NB4 (cell line): ENCODE measurements at places on chromosomes 2 and 18.

- peak; percentile 57 for DNase-seq
Measured at GRCh38 chr18:10453806-10454680, at the start of gene APCDD1. TSS of gene APCDD1 (plus strand) at chr18:10454635. CDS start at chr18:10454982, 347 bp downstream.

DNA sequence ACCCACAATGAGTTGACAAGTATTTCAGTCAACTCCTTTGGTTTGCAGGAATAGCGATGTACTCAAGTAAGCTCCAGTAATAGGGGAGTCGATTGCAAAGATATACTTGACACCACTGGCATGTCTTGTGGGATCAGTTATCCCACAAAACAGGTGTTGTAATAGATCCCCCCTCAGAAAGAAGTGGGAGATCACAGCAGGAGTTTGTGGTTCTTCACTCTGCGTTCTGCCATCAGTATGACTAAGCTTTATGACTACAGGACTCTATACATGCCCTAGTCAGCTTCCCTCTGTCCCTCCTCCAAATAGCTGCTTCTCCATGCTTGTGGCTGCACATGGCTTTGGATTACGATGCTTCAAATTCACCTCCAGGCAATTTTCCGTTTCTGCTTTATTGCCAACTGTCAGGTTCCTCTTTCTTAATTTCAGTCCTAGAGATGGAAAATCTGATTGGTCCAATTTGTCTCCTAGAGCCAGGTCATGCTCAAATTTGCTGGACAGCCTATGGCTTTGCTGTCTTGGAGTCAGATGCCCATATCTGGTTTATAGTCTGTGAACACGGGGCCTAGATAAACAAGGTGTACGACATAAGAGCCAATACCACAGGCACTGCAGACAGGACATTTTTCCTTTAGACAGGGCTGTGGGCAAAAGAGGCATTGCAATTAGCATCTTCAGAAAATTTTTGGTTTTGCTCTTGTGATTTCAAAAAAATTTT is 221.7 kb downstream of the PAX3 start:
- DNase-seq: peak; percentile 95

GRCh38 chr2:202950592-202950991 is 38.5 kb downstream of the CARF start:
- peak; percentile 64 for DNase-seq

- no peak for DNase-seq
Measured at GRCh38 chr2:208361077-208361441, 45.5 kb upstream of the PTH2R start.

DNA sequence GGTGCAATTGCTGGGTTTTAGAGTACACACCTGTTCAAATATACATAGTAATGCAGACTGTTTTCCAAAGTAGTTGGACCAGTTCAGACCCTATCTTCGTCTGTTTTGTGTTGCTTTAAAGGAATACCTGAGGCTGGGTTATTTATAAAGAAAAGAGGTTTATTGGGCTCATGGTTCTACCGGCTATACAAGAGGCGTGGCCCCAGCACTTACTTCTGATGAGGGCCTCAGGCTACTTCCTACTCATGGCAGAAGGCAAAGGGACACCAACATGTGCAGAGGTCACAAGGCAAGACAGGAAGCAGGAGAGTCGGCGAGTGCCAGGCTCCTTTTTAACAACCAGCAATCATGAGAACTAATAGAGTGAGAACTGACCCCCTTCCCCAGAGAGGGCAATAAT is 21.9 kb upstream of the EMILIN2 start:
- no peak for DNase-seq

- DNase-seq: no peak
Measured at GRCh38 chr2:14358339-14358738, 274.2 kb upstream of the LRATD1 start.

GRCh38 chr2:172091000-172091641 is 5.8 kb downstream of the DLX1 start:
- no peak for DNase-seq

- no peak for DNase-seq
Measured at GRCh38 chr2:237601453-237602116, 11.1 kb upstream of the RAB17 start.

GRCh38 chr2:11411768-11412448 is 54.1 kb downstream of the E2F6 start:
- DNase-seq: peak; percentile 44

DNA sequence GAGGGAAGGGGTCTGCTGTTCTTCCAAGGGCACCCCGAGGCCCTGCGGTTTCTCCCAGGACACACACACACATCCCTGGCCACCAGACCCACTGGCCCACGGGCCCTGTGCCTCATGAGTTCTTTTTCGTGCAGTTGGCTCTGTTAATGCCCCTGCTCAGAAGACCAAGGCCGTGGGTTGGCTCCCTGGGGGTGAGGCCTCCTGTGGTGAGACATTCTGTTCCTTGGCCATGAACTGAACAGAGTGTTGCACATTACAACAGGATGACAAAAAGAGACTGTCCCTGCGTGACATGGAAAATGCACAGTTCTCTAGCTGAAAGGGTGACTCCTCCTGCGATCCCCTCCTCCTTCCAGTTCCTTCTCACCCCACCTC is 30.7 kb downstream of the SH2D6 start:
- peak; percentile 64 for DNase-seq

DNA sequence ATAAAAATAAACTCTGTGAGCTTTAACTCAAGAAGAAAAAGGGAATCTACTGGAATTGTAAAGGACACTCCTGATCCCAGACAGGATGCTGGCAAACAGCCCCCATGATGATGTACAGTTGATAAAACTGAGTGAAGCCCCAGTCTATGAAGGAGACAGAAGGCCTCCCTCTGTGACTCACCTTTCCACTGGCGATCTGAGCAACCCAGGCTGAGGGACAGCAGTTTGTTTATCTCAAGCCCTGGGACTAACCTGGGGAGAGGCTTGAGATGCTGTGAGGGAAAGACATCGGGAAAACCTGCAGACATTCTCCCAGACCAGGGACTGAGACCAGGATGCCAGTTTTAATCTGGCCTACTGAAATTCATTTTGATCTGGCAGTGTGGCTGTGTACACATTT is 104.5 kb upstream of the CDH2 start:
- DNase-seq: no peak

- no peak for DNase-seq
Measured at GRCh38 chr18:6357668-6358067, 57.0 kb downstream of the L3MBTL4 start.

- no peak for DNase-seq
Measured at GRCh38 chr18:59787998-59788790, 91.0 kb upstream of the CCBE1 start.

DNA sequence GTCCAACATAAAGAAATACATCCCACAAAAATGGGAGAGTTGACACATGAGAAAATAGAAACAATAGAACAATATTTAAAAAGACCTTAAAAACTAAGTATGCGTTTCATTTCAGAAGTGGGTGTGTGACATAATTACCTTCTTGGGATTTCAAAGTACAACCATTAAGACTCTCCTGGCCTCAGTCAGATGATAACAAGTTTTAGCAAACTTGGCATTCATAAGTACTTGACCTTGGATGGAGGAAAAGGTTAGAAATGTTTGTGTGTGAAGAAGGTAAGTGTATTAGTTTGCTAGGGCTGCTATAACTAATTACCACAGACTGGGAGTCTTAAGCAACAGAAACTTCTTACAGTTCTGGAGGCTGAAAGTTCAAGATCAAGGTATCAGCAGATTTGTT is 4.9 kb upstream of the NGEF start:
- no peak for DNase-seq

DNA sequence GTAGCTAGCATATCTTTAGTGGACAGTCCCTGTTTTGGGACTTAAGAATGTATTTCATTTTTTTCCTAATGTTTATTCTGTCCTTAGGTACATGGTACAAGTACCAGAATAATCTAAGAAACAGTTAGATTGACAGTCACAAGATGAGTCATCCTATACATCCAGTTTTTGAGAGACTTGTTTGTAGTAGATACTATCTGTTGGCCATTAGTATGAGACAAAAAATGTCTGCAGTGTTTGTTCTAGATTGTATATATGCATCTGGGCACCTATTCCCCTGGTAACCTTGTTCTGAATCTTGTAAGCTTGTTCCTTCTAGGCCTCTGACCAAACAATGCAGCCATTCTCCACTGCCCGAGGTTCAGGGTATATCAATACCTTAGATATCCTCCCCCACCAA is 1343.5 kb downstream of the SUCLG1 start:
- DNase-seq: no peak

DNA sequence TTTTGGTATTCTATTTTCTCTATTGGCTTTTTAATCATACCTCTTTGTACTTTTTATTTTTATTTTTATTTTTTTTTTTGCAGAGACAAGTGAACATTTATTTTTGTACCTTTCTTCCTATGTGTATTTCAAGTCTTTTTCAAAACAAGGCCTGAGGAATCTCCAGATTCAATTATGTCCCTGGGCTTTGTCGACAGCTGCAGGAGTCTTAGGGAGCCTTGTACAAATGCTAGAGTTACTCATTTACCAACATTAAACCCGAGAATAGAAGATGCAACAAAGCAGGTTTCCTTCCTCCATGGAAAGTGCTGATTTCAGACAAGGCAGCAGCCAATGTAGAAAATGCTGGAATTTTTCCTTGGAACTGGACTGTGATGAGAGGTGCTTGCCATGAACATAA is 242.8 kb downstream of the TNS1 start:
- no peak for DNase-seq

DNA sequence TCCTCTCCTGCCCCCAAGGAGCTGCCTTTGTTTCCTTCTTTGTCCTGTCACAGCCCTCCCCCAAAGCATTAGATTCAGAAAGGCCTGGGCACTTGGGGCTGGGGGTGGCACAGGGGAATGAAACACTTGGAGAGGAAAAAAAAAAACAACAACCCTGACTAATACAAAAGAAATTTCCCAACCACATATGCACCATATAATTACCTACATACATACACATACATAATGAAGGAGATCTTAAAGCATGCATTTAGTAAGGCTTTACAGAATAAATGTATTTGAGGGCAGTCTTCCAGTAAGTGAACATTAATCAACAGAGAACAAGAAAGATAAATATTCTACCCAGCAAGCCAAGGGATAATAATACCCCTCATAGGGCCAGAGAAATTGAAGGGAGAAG is 70.0 kb upstream of the PPP1CB start:
- no peak for DNase-seq

- DNase-seq: peak; percentile 74
Measured at GRCh38 chr2:36477315-36477714, 120.7 kb downstream of the FEZ2 start.

GRCh38 chr2:177547122-177547521 is 154.5 kb downstream of the AGPS start:
- DNase-seq: no peak

DNA sequence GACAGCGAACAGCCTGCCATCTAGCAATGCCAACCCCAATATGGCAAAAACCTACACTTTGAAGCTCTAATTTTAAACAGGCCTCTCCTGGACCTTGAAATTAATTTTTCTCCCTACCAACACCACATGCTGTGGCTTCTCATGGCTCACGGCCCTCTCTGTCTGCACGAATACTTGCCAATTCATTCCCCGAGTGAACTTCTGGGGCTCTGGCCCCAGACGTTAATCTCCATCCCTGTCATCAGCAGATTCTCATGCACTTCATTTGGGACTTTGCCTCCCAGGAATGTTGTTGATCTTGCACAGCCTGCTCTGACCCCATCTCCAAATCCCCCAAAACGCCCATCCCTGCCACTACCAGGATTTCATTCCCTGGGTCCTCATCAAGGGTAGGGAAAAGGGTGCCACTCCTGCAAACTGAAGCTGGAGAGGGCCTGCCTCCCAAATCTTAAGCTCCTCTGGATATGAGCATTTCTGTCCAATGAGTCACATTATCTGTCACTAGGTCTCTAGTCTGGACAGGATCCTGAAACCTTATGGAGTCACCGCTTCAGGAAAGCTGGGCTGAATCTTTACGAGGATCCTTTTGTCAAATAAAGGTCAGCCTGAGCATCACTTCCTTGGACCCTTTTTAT is 10.4 kb downstream of the FIGLA start:
- DNase-seq: no peak
